ENCODE measurements at places on chromosomes 6 and 20.

GRCh38 chr6:138450445-138450844 lies 46.4 kb downstream of the HEBP2 start:
- no peak for DNase-seq

DNA sequence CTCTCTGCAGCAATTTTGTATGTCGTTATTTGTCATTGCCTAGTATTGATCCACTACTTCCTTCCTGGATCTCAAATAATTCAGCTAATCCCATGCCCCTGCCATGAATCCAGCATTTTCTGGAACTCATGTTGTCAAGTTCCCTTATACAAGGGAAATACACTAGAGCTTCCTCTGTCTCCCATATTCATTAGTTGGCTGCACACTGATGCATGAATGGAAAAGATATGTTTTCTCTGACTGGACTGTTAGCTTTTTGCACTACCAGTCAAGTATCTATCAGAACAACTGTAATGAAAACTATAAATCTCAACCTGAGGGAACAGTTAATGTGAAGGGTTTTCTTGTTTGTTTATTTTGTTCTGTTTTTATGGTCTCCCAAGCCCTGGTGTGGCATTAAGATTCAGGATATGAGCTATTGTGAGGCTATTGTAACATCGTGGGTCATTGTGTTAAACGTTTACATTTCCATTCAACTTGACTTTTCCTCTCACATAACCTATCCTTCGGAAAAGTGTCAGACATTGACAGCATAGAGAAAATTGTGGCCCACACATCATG lies 102.5 kb upstream of the FAM8A1 start:
- no peak for DNase-seq

DNA sequence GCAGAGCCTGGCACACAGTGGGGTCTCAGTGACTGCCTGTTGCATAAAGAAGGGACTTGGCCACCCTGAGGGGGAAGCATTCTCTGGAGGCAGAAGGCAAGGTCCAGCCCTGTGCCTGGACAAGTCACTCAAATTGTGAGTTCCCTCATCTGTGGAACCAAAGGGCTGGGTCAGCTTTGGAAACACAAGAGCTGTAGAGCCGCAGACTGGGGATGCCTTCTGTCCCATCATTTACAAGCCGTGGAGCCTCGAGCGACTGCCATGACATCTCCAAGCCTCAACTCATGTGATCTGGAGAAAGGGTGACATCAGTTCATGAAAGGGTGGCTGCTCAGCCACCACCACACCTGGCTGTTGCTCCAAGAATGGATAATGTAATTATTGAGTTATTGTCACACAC lies 20.4 kb upstream of the SIRPD start:
- no peak for DNase-seq

DNA sequence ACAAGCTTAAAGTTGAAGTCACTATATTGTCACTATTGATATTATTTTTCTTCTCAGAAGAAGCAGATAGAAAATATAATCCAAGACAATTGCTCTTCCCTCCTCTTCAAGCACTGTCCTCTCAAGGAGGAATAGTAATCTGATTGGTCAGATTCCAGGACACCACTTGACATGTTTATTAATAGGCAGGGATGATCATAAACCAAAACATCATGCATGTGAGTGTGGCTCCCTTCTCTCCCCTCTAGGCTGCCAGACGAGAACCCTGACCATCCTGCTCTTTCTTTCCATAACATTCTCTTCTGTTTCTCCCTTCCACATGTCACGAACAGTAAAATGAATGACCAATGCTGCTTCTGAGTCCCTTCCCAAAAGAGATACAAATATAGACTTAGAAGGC lies 7.5 kb downstream of the ATG5 start:
- no peak for DNase-seq

GRCh38 chr20:21693322-21693721 lies 12.1 kb upstream of the PAX1 start:
- DNase-seq = no peak

GRCh38 chr6:101090281-101090680 lies 209.2 kb upstream of the ASCC3 start:
- no peak for DNase-seq

DNA sequence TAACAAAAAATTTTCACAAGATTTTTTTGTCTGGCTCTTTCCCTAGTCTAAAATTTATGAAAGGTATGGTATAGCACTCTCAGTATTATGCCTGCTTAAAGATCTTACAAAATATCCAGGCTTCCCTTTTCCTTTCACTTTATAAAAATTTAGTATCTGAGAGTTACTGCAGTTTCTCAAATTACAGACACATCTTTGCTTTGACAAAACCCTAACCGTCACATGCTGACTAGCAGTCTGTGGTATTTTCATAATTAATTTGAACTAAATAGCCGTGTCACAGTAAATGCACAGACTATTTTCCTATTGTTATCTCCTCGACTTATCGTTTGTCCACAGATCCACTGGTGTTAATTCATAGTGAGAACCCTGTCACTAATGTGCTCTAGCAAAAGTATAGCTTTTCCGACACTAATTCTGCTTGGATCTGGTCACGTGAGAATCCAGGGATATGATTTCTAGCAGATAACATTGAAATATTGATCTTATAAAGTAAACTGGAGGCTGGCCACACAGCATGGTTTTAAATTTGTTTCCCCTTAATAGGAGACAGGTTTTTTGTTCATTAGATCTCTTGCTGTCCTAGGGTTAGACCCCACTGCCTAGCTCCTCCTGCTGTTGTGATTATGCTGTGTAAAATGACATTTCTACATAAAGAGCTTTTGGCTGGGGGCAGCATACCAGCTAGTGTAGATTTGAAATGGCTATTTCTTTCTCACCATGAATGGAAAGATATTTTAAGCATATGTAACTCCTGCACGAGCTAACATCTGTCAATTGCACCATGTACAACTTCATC lies 340.6 kb upstream of the SASH1 start:
- no peak for DNase-seq

GRCh38 chr6:5968817-5969734 lies 37.6 kb downstream of the NRN1 start:
- DNase-seq = no peak

DNA sequence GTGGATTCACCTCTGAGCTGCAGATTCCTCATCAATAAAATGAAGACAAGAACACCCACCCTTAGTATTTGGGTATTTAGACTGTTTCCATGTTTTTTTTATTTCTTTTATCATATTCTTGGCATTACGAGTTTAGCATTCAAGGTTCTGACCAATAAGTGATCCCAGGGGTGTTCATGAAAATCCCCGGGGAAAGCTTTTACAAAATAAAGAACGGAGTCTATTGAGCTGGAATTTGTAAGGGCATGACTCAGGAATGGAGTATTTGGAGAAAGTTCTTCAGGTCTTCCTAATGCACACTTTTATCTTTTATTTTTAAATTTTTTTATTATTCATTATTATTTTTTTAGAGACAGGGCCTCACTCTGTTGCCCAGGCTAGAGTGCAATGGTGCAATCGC lies 19.4 kb upstream of the TOX2 start:
- no peak for DNase-seq

DNA sequence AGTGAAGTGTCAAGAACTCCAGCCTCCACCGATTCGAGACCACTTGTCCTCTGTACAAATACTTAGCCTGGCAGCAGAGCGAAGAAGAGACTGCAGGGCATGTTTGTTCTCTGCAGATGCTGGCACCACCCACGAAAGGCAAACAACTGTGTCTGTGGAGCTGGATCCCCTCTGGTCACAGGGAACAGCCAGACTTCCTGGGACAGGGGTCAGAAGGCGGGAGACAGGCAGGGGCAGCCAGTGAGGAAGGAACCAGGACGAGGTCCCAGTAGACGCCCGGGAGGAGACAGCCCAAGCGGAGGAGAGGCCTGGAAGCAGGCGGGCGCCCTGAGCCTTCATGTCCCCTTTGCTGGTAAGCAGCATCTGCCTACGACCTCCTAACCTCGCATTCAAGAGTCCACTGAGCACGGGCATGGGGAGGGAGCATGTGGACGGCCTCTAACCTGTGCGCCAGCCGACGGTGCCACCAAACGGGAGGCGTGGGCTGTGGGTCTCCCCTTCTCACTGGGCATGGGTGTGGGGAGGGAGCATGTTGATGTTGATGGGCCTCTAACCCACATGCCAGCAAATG lies 265.5 kb downstream of the DLL1 start:
- DNase-seq = peak; percentile 41

DNA sequence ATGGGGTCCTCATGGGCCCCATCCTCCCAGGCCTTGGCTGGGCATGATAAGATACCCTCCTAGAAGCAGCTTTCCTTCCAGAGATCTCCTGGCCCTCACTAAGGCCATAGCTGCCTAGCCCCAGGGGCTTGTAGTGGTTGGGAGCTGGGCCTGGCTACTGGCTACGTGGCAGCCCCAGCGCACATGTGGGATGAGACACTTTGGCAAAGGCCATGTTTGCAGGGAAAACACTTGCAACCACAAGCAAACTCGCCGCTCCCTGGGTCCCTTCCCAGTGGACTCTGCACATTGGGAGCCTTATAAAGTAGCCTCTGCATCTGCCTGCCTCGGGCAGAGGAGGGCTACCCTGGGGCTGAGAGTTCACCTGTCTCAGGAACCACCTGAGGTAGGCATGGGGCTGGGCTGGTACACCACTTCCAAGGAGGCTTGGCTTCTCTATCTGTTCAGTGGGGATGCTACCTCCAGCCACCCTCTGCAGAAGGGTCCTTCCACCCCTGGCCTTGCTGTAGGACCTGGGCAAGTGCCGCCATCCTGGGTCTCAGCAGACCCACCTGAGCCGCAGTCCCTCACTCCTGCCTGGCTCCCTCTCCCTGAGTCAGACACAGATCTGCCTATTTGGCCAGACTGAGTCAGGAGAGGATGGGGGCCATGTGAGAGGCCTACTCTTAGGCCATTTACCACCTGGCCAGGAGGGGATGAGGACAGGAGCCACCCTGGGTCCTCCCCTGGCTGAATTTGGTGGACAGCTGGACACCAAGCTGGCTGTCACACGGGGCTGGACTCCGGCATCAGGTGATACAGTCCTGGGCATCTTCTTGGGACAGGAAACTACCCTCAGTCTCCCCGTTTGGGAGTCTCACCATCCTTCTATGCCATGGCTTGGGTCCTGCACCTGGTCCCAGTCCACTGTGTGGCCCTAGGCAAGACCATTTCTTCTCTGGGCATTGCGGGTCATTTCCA lies at the start of gene BPIFB2:
BPIFB2 (plus strand) TSS at position 329 of the 960 bp plus-strand sequence. CDS start 871 bp downstream, outside the sequence.
- DNase-seq = no peak

DNA sequence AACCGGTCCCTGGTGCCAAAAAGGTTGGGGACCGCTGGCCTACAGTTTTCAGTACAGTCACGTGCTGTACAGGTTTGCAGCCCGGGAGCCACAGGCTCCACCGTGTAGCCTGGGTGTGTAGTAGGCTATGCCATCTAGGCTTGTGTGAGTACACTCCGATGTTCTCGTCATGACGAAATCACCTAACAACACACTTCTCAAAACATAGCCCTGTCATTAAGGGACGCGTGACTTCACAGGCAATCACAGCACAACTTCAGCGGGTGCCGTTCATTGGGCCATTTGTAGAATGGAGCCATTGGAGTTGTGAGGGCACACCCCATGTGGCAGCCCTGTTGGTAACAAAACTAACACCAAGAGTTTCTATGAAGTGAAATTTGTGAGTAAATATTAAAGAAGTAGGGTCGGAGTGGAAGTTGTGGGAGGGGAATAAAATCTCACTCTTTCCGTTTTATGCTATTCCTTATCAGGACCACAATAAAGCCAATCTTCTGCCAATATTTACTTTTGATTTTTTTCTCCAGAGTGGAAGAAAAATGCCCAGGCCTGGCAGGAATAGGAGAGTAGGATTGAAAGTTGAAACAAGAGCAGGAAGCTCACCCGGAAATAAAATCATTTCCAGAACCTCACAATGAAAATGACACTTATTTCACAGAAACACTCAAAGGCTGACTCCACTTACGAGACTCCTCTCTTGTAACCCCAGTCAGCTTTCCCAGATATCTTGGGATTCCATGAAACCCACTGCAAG lies 63.7 kb upstream of the PTPN1 start:
- DNase-seq = no peak

Data from coronary artery (tissue), 2 donors.